DMS53 (cell line): ENCODE measurements at places on chromosomes 1 and 21.
A peak's percentile ranks its signal among the peaks of the same experiment; 100 is the strongest.

DNA sequence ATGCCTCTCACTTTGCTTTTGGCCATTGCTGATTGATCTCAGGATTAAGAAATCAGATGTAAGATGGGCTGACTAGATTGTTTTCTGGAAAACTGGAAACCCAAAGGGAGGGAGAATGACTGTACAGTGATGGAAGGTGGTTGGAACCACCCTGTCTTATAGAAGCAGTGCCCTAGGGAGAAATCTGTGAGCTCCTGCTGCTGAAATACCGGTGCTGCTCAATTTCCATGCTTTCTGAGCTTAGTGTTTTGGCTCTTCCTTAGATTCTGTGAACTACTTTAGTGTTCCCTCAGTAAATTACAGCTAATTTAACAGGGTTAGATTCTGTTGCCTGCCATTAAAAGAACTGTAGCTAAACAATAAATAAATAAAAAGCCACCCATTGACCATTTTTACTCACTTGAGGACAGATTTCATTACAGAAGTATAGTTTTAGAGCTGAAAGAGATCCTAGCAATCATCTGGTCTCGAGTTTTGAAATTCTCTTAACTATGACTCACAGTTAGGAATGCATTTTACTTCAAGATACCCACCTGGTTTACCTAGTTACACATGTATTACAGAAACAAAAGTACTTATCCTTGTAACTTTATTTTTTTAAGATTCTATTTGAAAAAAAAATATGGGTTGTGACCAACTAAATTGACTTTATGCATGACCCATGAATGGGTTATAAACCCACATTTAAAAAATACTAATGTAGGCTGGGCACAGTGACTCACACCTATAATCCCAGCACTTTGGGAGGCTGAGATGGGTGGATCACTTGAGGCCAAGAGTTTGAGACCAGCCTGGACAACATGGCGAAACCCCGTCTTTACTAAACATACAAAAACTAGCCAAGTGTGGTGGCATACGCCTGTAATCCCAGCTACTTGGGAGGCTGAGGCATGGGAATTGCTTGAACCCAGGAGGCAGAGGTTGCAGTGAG lies 33.2 kb downstream of the CAMSAP2 start:
- no peak for DNase-seq

- DNase-seq, result no peak
These were observed 110.4 kb upstream of the NGF start for GRCh38 chr1:115448282-115449044.

DNA sequence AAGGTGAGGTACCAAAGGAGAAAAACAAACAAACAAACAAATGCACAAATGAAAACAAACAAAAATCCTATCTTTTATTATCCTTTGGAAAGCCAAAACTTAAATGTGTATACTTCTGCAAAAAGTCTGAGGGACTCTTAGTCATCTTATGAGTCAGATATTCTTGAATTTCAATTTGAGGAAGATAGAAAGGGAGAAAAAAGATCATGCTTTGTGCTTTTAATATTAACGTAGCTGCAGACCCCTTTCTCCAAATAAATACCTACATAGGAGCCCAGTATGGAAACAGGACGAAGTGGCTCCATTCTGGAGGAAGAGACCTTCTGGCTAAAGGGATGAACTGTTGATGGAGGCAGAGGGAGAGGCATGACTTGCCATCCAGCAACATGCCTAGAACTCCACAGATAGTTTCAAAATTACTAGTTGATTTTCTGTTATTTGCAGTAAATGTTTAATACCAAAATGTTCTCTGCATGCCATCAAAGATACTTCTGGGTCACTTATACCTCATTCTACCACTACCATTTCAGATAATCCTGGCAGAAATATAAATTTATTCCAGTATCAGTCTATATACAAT lies 25.4 kb downstream of the NUP210L start:
- DNase-seq, result no peak

GRCh38 chr1:71737768-71738167 lies 544.6 kb downstream of the NEGR1 start:
- DNase-seq, result no peak

- DNase-seq, result peak; percentile 52
These were observed 559.0 kb upstream of the PLXNA2 start for GRCh38 chr1:208803011-208803811.

GRCh38 chr1:154711416-154711815 lies 103.4 kb upstream of the ADAR start:
- DNase-seq, result no peak

GRCh38 chr1:53683986-53684740 lies 54.8 kb downstream of the GLIS1 start:
- DNase-seq, result no peak
